ENCODE measurements at places on chromosomes 5 and 9.

- no peak for DNase-seq
Measured at GRCh38 chr5:72722792-72723452, 93.5 kb upstream of the TNPO1 start.

DNA sequence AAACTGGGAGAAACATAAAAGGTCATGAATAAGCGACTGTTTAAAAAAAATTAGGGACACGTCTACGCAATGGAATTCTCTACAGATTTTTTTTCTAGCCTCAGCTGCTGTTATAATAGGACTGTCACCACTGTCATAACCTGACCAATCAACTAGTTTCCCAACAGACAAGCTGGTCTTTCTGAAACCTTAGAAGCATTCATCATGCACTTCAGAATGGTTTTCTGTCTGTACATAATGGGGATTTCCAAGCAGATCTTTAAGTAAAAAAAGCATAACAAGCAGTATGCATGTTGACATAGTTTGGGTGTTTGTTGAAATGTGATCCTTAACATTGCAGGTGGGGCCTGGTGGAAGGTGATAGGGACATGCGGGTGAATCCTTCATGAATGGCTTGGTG lies 58.3 kb upstream of the SEMA6A start:
- no peak for DNase-seq

GRCh38 chr9:81476813-81477490 lies 212.4 kb downstream of the TLE1 start:
- no peak for DNase-seq

DNA sequence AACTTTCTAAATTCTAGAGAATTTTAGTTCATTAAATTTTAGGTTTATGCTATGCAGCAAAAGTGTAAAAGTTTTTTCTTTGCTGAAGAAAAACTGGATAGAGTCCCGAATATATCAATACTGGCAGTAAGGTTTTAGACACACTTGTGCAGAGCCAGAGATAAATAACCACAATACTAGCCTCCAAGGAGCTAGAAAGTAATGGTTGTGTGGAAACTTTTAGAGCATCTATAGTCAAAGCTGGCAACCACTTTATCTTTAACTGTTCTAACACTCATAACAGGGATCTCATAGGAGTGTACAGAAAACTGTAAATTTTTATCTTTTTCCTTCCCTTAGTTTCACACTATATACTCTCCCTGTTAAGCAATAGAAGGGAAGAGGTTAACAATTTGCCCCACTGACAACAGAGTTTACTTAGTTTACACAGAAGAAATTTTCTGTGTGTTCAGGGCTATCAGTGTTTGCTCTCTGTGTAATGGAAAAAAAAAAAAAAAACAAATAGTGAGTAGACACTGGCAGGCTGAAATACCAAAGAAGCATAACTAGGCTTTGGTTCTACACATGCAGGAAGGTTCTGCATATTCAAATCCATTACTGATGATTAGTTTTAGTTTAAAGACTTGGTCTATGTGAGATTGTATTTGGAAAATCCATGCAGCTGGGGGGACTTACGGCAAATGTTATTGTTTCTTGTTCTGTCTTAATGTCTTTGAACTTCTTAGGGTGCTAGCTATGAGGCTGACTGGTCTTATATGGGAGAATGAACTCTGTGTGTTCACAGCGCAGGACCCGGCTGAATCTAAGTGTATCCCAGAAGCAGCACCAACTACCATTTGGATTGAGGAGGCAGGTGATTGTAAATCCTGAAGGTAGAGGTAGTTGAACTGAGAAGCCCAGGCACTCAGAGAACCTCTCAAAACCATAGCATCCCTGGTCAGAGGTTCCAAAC lies 187.6 kb downstream of the PCSK1 start:
- DNase-seq: no peak

DNA sequence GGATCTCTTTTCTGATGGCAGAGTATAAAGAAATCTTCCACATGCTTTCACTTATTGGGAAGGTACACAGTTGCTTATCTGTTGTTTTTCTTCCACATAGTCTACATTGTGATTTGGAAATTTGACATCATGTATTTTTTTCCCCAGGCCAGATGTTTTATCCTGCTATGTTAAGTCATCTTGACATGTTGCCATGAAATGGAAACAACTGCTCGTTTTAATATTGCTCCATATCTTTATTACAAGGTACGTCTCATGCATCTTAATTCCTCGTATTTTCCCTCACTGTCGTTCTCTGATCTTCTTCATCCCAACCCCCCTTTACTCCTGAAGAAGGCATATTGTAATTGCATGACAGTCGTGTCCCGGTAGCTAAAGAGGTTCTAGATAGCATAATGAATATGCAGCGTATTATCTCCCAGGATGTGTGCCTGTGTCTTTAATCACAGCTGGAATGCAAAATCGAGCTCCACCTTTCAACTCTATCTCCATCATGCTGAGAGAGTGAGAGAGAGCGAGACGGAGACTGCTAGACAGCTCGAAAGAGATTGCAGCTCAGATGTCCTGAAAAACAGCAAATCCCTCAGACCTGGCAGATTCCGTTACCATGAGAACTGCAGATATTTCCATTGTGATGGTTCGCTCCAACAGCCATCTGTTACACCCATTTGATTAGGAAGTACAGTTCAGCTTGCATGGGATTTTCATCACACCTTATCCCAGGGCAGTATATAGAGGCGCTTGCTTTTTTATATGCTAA lies 281.7 kb downstream of the TMEM38B start:
- no peak for DNase-seq

GRCh38 chr9:4837261-4838188 lies 44.8 kb downstream of the RCL1 start:
- DNase-seq: no peak

DNA sequence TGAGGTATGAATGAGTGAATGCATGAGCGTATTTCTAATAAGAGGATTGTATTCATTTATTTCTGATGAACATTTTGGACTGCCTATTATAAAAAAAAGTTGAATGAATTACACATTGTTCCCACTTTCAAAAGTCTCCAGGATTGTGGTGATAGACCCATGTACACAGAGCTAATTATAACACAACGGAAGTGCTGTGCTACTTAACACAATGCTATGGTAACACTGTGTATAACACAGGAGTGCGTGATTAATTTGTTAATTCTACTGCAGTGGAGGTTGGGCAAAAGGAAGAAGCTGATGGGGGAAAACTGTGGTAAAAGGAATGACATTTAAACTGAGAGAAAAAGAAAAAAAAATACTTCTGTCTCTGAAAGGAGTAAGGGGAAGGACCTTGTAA lies 147.8 kb upstream of the MEF2C start:
- DNase-seq: no peak

DNA sequence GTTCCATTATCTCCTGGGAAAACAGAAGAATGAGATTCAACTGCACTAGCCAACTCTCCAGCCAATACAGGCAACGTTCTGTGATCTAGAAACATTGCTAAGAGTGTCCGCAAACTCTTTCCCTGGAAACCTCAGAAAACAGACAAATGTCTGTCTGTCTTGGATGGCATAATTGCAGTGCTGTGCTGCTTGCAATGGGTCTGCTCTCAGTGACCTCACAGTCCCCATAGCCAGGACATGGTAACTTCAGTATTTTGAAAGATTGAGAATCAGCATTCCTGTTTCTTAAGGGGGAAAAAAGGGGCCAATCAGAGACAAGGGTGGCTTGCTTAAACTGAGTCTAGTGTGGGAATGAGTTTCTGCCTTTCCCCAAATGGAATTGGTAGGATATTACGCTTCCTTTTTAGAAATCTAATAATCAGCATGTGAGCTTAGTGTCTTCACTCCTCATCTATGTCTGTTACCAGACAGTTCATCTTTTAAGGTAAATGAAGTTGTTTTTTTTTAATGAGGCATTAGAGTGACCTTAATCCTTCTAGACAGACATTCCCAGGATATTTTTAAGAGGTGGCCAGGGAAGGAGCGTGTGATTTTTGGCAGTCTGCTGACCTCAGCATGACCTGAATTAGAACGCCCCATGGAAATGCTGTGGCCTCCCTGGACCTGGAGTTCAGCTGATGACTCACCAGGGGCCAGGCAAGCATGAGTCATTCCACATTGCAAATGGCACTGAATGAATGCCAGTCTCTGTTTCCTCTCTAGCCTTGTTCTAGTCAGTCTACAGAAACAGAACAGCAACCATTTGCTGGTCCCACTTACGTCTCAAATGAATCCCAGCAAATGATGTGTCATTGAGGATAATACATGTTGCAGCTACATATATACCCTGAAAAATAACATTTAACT lies 210.2 kb upstream of the ACTBL2 start:
- DNase-seq: no peak

DNA sequence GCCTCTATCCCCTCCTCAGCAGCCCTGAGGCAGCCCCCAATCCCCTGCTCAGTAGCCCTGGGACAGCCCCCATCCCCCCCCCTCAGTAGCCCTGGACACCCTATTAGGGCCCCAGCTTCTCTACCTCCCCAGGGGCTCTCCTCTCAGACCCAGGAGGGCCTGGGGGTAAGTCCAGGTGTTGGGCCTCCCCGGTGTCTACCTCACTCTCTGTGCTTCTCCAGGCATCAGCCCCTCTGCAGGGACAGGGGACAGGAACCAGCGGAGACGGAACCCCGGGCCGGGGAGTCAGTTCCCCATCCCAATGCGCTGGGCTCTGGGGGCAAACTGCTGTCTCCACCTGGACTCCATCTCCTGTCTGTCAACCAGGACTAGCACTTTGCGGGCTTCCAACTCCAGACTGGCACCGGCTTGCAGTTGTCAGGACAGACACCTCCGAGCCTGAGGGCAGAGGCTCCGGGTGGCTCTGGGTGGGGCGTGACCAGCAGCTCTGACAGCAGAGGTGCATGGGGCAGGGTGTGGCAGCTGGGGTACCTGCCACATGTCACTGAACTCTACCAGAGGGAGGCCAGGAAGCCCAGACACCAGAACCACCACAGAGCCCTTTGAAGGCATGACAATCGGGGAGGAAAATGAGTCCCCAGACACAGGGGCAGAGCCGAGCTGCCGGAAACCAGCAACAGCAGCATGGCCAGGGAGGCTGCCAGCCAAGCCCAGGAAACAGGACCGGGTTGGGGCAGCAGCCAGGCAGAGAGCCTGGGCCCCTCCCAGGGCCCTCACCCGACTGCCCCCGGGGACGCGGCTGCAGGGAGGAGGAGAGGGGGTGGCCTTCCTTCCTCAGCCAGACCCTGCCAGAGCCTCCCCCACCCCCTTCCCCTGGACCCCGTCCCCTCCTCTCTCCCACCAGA lies 17.7 kb upstream of the UBAC1 start:
- peak; percentile 82 for DNase-seq

DNA sequence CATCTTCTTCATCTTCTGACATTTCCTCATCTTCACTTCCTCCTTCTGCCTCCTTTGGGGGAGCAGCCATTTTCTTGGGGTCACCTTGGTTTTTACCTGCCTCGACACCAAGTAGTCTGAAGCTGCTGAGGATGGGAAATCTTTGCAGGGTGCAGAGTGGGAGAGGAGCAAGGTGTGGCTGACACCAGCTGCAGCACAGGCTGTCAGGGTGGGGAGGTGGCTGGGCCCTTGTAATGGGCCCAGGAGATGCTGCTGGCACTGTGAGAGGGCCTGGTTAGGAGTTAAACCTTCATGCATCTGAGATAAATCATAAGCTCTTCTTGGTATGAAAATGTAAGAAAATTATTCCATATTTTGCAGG lies 7.7 kb downstream of the RABL6 start:
- no peak for DNase-seq

- peak; percentile 42 for DNase-seq
Measured at GRCh38 chr5:115246361-115246991, 16.2 kb downstream of the PGGT1B start.

DNA sequence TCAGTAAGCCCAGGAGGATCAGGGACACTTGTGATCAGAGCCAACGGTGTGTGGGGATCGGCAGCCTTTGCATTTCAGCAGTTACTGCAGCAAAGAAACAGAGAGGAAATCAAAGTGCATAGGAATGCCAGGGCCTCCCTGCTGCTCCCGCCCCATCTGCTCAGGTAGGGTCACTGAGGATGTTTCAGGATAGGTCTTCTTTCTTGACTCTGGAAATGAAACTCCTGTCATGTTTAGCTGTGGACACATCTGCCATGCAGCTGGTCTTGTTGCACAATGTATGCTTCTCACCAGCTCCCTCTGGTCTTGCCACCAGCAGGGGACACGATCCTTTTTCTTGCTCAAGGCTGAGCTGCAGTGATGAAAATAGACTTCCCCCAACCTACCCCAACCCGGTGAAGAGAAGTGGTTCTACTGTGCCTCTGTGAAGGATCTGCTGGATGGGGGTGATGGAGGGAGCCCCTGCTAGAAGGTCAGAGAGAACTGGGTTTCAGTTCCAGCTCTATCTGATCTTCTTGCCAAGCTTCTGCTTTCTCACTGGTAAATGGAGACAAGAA lies 185.2 kb upstream of the KLF4 start:
- DNase-seq: no peak

DNA sequence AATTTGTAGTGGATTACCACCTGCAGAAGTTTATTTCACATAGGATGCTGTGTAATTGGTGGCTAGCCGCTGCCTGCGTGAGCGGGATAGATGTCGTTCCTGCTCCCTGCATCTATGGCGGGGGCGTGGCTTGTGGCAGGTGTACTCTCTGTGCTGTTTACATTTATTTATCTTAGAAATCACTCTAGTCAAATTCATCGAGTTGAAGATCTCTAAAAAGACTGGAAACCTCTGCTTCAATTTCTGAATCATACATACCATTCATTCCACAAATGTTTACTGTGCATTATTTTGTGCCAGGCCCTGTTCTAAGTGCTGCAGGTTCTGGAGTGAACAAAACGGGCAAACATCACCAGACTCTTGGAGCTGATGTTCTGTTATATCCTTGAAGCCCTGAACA lies 11.9 kb downstream of the ROPN1L start:
- DNase-seq: no peak

GRCh38 chr5:156330141-156330870 lies 3.3 kb downstream of the SGCD start:
- DNase-seq: no peak

- no peak for DNase-seq
Measured at GRCh38 chr9:6764011-6764410, 6.2 kb downstream of the KDM4C start.

GRCh38 chr5:3657364-3658022 lies 61.9 kb downstream of the IRX1 start:
- DNase-seq: no peak

- DNase-seq: no peak
Measured at GRCh38 chr9:68895741-68896478, 118.0 kb downstream of the PRKACG start.

GRCh38 chr9:212297-212696 lies 2.4 kb upstream of the DOCK8 start:
- DNase-seq: no peak

GRCh38 chr5:119070578-119070827 lies 384 bp upstream of the DMXL1 start:
- peak; percentile 67 for DNase-seq

All from SK-N-SH (cell line).